Upper lobe of left lung (tissue), 6 donors: ENCODE measurements at places on chromosomes 5 and 9. TPM values are rescaled to one million over a fixed set of nuclear protein-coding genes. Genes with fewer than 3 reads are reported as not detected.

The IL7R gene
- total RNA-seq: 87.9 TPM

DNA sequence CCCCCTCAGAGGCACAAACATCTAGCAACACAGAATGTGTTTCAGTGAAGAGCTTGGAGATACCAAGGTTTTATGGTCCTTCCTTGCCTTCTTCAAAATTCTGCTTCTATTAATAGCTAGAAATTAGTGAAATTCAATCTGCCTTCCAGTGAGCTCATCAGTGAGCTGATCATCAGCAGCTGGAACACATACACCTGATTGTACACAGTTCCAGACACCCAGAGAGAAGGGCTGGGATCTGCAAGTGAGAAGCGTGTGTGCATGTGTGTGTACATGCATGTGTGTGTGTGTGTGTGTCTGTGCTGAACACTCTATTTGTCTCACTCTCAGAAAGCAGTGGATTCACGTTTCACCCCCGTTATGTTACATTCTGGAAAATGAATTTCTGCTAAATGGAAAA lies 28.5 kb downstream of the CFAP90 start:
- no peak overlapping the region for H3K27ac ChIP-seq
- no peaks in the 10 kb centered on the region for H3K36me3 ChIP-seq
- no peak overlapping the region for H3K4me3 ChIP-seq

- no peak overlapping the region for H3K4me3 ChIP-seq
- no peaks in the 10 kb centered on the region for H3K27me3 ChIP-seq
- no peaks in the 10 kb centered on the region for H3K36me3 ChIP-seq
- H3K4me1 ChIP-seq: no peaks in the 10 kb centered on the region
Observed at GRCh38 chr5:103474677-103475076, 87.9 kb downstream of the NUDT12 start.

DNA sequence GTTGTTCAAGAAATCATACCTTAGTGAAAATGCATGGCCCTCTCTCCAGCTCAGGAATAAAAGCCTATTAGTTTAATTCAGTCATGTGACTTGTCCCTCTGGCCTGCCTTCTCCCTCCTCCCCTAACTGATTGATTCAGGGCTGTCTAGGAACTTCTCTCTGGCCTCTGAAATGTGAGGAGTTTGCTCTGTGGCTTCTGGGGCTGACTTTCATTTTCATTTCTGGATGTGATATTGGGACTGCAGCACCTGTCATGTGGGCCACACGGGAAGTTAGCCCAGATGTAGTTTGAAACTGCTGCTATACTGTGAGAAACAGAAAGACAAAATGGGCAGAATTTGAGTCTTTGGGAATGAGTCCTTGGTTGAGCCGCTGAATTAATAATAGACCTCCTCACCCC lies 44.8 kb downstream of the PARP8 start:
- peaks cover 15% of the 10 kb centered on the region for H3K4me1 ChIP-seq
- no peak overlapping the region for H3K27ac ChIP-seq
- H3K4me3 ChIP-seq: no peak overlapping the region
- peak; percentile 56 for DNase-seq
- no peaks in the 10 kb centered on the region for H3K27me3 ChIP-seq

The PRRC2B gene
- total RNA-seq: 330 TPM

The PCDHGA2 gene
- 3.1 TPM for total RNA-seq

DNA sequence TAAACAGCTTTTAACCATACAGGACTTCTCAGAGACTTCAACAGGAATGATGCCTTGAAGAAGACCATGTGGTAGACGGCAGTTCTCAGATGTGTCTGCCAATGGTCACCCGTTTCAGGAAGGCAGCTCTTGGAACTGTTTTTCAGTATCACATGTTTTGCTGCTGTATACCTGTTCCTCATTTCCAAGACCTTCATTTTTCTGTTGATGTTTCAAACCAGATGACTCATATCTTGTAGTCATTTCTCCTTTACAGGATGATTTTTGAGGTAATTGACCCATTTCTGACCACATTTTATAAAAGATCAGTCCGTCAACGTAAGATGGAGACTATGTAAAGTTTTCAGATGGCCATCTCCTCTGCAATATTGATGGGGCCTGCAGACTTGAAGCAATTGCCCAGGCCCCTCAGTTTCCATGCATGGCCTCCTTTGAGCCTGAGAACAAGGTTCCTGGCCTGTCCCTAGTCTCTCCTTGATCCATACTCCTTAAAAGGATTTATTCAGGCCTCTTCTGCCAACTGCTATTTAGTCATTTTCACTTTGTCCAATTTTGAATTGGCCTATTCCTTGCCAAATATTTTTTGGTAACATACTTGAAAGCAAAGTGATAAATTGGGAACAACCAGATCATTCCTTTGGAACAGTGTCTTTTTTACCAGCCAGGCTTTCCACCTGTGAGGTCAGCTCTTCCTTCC lies 128.6 kb downstream of the PDZD2 start:
- H3K4me1 ChIP-seq: peaks cover 5% of the 10 kb centered on the region
- no peak for DNase-seq
- no peaks in the 10 kb centered on the region for H3K27me3 ChIP-seq
- no peaks in the 10 kb centered on the region for H3K36me3 ChIP-seq

DNA sequence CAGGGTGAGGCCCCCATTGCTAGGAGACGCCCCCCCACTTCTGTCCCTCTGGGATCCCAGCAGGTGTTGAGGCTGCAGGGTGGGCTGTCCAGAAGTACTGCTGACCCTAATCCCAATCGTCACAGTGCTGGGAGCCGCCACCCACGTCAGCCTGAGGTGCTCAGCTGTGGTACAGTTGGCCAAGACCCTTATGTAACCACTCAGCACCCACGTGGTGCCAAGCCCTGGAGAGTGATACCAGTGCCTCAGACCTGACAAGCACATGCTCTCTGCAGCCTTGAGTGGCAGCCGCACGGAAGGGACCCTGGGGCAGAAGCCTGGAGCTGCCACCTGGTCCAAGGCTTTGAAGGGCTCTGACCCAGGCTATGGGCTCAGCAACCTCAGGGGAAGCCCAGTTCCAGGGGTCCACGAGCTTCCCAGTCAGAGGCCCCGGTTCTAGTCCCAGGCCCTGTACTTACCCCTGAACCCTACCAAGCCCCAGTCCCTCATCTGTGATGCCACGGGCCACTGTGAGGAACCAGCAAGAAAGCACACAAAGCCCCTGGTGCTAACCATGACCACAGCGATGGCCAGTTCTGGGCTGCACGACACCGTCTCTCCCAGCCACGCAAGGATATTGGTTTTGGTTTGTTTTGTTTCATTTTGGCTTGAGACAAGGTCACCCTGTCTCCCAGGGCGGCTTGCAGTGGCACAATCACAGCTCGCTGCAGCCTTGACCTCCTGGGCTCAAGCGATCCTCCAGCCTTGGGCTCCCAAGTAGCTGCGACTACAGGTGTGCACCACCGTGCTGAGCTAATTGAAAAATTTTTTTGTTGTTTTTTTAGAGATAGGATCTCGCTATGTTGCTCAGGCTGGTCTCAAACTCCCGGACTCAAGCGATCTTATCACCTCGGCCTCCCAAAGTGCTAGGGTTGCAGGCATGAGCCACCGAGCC lies 50.7 kb downstream of the DBH start:
- no peaks in the 10 kb centered on the region for H3K36me3 ChIP-seq
- H3K27me3 ChIP-seq: no peaks in the 10 kb centered on the region
- peaks cover 18% of the 10 kb centered on the region for H3K4me1 ChIP-seq
- no peak for DNase-seq
